NCI-H1436 (cell line): ENCODE measurements at places on chromosomes 3 and 15.

- no peak for DNase-seq
Observed at GRCh38 chr15:31953478-31953877, 76.8 kb upstream of the CHRNA7 start.

DNA sequence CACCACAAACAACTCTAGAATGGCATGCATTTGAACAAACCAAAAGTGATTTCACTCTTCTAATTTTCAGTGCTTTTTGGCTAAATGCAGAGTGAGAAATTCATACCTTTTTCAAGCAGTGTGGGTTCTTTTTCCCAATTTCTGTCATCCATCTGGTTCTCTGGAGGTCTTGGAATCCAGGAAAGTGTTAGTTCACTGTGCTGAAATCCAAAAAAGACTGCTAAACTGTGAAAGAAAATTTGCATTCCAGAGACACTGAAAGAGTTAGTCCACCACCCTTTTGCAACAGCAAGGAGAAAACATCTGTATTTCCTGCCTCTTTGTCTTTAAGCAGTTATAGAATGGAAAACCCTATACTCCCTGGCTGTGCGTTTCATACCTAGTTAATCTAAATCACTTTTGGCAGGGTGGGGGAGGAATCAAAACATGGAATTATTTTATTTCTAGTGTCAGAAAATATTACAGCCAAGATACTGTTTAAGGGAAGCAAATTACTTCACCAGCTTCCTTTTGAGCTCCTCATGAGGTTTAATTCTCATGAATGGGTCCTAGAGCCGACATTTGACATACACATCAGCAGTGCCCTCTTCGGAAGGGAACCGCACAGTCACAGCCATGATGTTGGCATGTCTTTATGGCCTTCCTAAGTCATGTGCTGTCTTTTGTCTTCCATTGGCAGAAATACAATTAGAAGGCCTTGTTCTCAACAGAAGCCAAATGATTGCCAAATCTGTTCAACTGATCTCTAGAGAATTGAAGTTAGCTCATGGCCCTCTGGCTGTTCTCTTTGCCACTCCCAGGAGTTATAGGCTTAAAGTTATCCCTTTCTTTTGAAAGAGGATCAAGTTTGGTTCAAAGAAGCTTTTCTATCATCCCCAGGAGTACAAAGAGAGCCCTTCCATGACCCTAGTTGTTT lies 317.7 kb upstream of the TPRG1 start:
- DNase-seq = no peak

DNA sequence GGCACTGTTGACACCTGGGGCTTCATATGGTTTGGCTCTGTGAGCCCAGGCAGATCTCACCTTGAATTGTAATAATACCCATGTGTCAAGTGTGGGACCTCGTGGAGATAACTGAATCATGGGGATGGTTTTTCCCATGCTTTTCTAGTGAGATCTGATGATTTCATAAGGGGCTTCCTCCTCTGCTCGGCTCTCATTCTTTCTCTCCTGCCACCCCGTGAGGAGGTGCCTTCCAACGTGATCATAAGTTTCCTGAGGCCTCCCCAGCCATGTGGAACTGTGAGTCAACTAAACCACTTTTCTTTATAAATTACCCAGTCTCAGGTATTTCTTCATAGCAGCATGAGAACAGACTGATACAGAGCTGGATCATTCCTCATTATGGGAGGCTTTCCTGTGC lies 655.9 kb upstream of the ADAMTS9 start:
- no peak for DNase-seq

DNA sequence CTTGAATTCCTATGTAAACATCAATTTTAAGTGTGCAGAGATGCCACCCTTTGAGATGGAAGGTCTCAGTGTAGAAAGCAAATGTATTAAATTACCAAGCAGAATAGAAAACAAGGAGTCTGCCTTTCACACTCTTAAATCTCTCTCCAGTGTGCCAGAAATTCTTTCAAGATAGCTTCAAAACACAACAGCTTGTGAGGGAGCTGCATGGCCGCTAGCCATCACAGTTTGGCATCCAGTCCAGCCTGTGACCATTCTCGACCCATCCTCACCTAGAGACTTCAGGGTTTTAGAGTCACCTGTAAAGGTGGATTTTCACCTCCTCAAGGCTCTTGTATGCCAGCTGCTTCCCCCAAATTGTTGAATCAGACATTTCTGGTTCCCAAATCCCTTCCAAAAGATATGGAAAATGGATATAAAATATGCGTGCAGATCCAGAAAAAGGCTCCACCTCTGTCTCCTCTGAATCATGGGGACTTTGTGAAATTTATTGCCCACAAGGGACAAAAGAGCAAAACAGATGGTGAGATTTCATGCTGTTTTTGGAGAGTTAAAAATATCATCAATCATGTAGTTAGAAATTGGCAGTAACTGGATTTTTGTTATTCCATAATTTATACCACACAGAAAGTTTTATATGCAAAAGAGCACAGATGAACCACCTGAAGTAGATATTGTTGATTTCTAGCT lies 114.2 kb upstream of the THRB start:
- no peak for DNase-seq

DNA sequence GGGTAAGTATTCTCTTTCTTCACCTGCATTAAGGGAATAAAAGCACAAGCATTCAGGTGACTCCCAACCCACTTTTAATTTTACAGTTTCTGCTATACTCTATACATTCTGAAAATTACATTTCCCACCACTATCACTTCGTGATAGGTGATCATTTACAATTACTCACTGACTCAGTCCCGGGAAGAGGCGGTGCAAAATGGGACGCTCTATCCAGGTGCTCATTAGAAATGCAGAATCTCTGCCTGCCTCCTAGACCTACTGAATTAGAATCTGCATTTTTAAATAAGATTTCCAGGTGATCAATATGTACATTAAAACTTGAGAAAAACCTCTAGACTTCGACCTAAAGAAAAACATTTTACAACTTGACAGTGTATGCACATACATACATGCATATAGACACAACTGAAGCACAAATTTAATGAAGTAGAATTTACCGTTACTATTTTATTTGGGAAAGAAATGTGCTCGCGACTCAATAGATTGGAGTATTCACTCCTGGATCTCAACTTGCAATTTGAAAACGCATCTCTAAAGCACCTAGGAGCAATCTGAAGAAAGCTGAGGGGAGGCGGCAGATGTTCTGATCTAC lies 598 bp upstream of the TGFBR2 start:
- no peak for DNase-seq

DNA sequence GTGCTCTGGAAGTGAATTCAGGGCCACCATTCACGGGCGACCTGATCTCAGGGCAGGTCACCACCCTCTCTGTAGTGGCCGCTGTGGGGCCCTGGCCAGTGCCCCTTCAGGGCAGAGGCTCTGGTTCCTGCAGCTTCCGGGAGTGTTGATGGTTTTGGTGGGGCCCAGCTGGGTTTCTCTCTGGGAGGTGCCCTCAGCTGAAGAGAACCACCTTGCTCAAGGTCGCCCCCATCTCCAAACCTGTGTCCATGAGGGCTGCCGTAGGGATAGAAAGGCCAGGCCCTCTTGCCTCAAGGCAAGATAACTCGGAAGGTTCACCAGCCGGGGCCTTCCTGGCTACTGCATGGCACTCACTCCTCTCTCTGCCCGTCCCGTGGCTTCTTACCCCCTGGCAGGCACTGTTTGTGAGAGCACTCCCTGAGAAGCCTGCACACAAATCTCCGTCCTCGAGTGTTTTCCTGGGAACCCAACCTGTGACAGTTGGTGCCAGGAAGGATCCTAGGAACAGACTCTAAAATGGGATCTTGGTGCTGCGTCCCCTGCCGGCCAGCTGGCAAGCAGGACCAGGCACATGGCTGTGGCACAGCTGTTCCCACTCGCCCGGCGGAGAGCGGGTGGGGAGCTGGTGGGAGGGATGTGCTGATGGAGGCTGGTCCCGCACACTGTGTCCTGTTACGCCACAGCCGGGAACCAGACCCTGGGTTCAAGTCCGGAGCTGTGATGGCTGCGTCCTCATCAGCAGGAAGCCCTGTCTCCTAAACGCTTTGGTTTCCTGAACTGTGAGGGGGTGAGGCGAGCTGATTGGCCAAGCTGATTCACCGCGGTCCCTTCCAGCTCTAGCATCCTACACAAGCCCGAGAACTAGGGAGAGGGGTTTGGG lies 23.2 kb upstream of the PIGZ start:
- no peak for DNase-seq

DNA sequence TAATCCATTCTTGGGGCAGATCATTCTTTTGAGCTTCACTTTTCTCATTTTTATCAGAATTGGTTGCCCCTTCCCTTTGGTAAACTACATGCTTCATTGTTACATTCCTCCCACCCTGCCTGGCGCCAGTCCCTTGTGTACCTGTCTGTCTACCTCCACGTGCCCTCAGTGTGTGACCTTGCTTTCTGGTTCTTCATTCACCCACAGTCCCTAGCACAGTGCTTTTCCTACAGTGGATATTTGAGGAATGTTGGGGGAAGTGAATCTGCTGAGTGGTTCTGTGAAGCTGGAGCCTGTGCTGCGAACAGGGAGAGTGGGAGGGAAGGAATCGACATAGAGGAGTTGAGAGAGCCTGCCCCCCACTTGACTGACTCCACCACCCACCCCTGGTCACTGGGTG lies 23.4 kb downstream of the GPD1L start:
- no peak for DNase-seq

- DNase-seq = no peak
Observed at GRCh38 chr3:60579734-60580133, 671.5 kb downstream of the FHIT start.

GRCh38 chr15:52220937-52221660 lies 29.9 kb upstream of the GNB5 start:
- DNase-seq = no peak

GRCh38 chr3:39125841-39126500 lies 18.5 kb downstream of the TTC21A start:
- no peak for DNase-seq

- DNase-seq = no peak
Observed at GRCh38 chr3:156145866-156146265, 25.5 kb downstream of the KCNAB1 start.

- no peak for DNase-seq
Observed at GRCh38 chr3:172303941-172304558, 144.2 kb downstream of the GHSR start.

DNA sequence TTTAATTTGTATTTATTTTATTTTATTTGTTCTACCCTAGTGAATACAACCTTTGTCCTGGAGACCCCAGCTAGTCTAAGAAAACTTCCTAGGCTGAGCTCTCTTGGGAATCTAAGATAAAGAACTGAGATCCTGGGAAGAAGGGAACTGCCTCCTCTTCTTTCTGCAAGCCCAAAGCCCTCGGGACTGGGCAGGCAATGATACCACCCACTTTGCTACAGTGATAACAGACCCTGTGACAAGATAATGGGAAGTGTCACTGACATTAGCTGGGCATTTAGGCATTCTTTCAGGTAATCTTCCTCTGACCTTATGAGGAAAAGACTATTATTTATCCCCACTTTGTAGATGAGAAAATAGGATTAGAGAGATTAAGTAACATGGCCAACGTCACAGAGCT lies 15.1 kb downstream of the TYRO3 start:
- DNase-seq = no peak

- no peak for DNase-seq
Observed at GRCh38 chr3:99366663-99367429, 271.5 kb upstream of the COL8A1 start.

GRCh38 chr3:109224333-109224732 lies 87.8 kb downstream of the C3orf85 start:
- no peak for DNase-seq

DNA sequence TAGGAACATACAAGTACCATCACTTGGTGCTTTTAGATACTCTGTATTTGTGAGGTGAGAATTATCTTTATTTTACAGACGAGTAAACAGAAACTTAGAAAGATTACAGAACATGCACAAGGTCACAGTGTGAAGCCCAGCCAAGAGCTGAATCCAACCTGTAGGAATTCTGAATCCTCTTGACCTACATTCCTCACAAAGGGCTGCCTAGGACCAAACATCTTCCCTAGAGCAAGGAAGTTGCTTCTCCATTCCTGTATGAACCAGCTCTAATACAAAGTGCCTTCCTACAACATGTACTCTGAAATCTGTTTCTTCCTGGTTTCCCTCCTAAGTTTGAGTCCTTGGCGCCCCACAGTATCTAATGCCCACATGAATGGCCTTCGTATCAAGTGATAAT lies 2.9 kb downstream of the HDGFL3 start:
- no peak for DNase-seq

GRCh38 chr15:101684384-101684783 lies 32.2 kb upstream of the TM2D3 start:
- no peak for DNase-seq

- DNase-seq = no peak
Observed at GRCh38 chr15:71312731-71313460, 197.6 kb downstream of the THSD4 start.

DNA sequence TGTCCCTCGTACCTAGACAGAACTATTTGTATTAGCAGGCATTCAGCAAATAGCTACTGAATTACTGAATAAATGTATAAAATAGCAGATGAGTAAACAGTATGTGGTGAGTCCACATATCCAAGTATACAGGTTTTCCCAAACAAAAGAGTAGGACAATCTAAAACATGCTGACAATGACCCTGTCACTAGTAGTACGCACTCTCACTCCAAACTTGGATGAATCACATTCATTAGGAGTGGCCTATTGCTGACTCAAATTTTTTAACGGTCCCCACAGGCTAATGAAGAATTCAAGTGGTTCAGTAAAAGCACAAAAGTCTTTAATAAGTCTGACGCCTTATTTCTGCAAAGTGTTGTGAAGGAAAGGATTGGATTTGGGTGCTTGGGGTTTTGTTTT lies 449.3 kb upstream of the THBS1 start:
- DNase-seq = no peak

DNA sequence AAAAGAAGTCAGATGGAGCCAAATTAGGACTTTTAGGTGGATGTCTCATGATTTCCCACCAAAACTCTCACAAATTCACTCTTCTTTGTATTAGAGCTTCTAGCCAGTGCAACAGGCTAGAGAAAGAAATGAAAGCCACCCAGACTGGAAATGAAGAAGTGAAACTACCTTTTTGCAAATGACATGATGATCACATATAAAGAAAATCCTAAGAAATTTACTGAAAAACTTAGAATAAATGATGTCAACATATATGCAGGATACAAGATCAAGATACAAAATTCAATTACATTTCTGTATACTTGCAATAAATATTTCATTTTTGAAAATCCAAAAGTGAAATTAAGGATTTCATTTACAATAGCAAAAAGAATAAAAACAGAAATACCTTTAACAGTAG lies 110.8 kb downstream of the LRIG1 start:
- DNase-seq = no peak

- no peak for DNase-seq
Observed at GRCh38 chr15:89623165-89623564, 32.1 kb downstream of the KIF7 start.
